ENCODE measurements at places on chromosomes 4 and X. TPM values are rescaled to one million over a fixed set of nuclear protein-coding genes. Genes with fewer than 3 reads are reported as not detected.

APELA gene
- total RNA-seq, result not detected

RTL3 gene
- not detected for total RNA-seq

KCTD8 gene
- not detected for total RNA-seq

GRCh38 chrX:8823698-8824097 lies 22.5 kb upstream of the FAM9A start:
- no peak overlapping the region for H3K27ac ChIP-seq
- H3K27me3 ChIP-seq, result peaks cover 9% of the 10 kb centered on the region
- DNase-seq, result no peak

DNA sequence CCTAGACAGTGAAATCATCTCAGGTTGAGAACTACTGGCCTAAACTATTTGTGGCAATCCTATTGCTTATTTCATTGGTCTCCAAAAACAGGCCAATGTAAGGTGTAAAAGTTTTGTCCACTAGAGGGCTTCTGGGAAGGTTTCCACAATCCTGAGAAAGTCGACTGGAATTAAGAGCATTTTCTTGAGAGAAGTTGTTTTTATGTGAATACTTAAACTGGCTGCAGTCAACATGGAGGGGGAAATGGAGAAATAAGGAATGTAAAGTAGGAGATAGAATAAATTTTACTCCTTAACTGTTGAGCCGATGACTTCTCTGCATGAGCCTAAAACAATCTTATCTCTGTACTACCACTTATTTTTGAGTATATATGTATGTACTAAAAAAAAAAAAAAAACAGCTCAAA lies 11.0 kb upstream of the EIF4E start:
- H3K27ac ChIP-seq, result no peak overlapping the region
- H3K4me3 ChIP-seq, result no peak overlapping the region

- no peaks in the 10 kb centered on the region for H3K4me1 ChIP-seq
- no peak for DNase-seq
- H3K27ac ChIP-seq, result no peak overlapping the region
- no peak overlapping the region for H3K4me3 ChIP-seq
- H3K36me3 ChIP-seq, result no peaks in the 10 kb centered on the region
Observed at GRCh38 chr4:174387143-174387542, 103.4 kb downstream of the CEP44 start.

DNA sequence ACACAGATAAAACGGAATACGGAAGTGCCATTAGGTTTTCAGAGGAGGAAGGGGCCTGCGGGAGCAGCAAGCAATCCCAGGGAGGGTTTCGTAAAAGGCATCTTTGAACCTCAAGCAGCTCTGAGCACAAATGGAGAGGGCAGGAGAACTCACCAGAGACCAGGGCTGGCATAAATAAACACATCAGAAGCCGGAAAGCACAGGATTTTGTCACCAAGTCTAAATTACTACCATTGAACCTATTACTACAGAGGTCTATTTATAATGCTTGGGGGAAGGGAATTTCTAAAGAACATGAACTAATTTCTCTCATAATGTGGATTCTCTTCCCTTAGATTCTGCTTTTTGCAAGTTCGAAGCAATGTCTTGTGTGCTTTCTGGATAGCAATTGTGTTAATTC lies 39.6 kb upstream of the MBTPS2 start:
- H3K27me3 ChIP-seq, result no peaks in the 10 kb centered on the region
- no peaks in the 10 kb centered on the region for H3K4me1 ChIP-seq
- no peak overlapping the region for H3K27ac ChIP-seq
- no peak overlapping the region for H3K4me3 ChIP-seq
- H3K36me3 ChIP-seq, result no peaks in the 10 kb centered on the region

GRCh38 chr4:17168571-17168970 lies 270.1 kb upstream of the LDB2 start:
- no peak overlapping the region for H3K4me3 ChIP-seq
- no peaks in the 10 kb centered on the region for H3K36me3 ChIP-seq
- DNase-seq, result no peak
- H3K4me1 ChIP-seq, result no peaks in the 10 kb centered on the region
- H3K27ac ChIP-seq, result no peak overlapping the region

CHM gene
- 13.9 TPM for total RNA-seq

DNA sequence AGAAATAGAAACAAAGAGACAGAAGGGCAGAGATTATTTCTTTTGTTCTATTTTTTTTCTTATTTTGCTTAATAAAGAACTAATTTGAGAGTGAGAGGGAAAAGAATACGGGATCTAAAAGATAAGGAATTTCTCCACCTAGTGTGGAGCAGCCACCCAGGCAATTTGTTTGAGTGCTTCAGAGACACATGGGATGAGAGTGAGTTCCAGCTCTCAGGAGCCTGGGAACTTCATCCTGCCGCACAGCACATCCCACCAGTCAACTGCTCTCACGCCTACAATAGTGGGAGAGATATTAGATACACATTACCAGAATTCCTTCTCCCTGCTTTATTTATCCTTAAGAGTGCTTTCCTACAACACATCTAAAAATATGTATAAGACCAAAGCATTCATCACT lies 946.4 kb downstream of the PDHA2 start:
- H3K4me1 ChIP-seq, result no peaks in the 10 kb centered on the region
- no peak for DNase-seq
- no peaks in the 10 kb centered on the region for H3K36me3 ChIP-seq
- no peaks in the 10 kb centered on the region for H3K27me3 ChIP-seq

DNA sequence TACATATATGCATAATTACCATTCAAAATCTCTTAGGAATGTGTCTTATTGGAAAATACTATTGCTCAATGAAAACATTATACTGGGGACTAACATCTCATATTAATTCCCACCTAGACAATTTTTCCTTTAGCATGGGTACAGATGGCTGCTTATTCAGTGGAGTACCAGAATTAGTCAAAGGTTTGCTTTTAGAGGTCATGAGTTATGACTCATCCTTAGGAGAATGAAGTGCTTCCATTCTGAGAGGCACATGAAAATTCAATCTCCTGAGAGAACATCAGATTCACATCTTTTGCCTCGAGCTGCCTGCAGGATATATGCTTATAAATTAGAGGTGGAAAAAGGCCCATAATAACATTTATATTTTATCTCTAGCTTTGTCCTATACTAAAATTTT lies 378.0 kb upstream of the DMD start:
- no peak for DNase-seq
- no peaks in the 10 kb centered on the region for H3K27me3 ChIP-seq
- no peaks in the 10 kb centered on the region for H3K36me3 ChIP-seq
- no peak overlapping the region for H3K4me3 ChIP-seq
- H3K4me1 ChIP-seq, result no peaks in the 10 kb centered on the region
- no peak overlapping the region for H3K27ac ChIP-seq

TMEM156 gene
- total RNA-seq, result 28.4 TPM

NUDT11 gene
- 2.8 TPM for total RNA-seq

GRCh38 chr4:47579235-47579634 lies 94.2 kb downstream of the ATP10D start:
- no peak for DNase-seq
- H3K4me1 ChIP-seq, result no peaks in the 10 kb centered on the region
- no peak overlapping the region for H3K27ac ChIP-seq
- no peak overlapping the region for H3K4me3 ChIP-seq
- H3K27me3 ChIP-seq, result no peaks in the 10 kb centered on the region

MAGEB10 gene
- total RNA-seq, result not detected

ZFP92 gene
- total RNA-seq, result 1.5 TPM

- H3K27ac ChIP-seq, result no peak overlapping the region
- H3K4me1 ChIP-seq, result no peaks in the 10 kb centered on the region
- no peaks in the 10 kb centered on the region for H3K27me3 ChIP-seq
- DNase-seq, result no peak
Observed at GRCh38 chr4:126779001-126779400, 853.8 kb upstream of the INTU start.
